ENCODE measurements at places on chromosomes 12 and 14. TPM values are rescaled to one million over a fixed set of nuclear protein-coding genes. Genes with fewer than 3 reads are reported as not detected.

DNA sequence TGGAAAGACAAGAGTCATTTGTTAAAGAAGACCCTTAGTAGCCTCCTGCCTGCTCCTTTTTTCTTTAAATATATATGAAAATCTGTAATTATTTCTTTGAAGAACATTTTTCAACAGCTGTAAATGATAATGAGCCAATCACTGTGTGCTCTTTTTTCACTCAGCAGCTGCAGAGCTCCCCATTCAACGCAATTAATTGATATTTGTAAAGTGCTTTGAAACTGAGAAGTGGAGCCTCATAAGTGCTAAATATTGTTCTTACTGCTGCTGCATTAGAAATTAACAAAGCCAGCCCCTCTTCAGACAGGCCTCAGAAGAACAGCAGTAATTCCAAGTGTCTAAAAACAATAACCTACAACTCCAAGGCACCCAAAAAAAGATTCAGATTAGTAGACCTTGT lies 224.3 kb downstream of the GXYLT1 start:
- DNase-seq = no peak

DNA sequence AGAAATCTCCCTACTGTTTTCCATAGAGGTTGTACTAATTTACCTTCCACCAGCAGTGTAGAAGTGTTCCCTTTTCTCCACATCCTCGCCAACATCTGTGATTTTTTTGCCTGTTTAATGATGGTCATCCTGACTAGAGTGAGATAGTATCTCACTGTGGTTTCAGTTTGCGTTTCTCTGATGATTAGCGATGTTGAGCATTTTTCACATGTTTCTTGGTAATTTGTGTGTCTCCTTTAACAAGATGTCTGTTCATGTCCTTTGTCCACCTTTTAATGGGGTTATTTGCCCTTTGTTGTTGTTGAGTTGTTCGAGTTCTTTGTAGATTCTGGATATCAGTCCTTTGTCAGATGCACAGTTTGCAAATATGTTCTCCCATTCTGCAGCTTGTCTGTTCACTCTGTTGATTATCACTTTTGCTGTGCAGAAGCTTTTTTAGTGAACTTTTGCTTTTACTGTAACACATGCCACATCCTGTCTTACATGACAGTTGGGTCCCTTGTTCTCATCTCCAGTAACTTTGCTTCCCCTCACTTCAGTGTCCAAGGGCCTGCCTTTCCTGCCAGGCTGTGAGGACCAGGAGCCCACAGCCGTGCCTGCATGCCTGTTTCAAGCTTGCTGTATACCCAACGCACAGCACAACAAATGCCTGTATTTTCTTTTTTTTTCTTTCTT lies 64.9 kb downstream of the SPRING1 start:
- no peak for DNase-seq

Gene KERA
- total RNA-seq = not detected

Gene MYRFL
- total RNA-seq = 0.11 TPM

GRCh38 chr12:93653079-93653478 lies 24.1 kb upstream of the CRADD start:
- DNase-seq = no peak
